ENCODE measurements at places on chromosomes 2 and 18.

DNA sequence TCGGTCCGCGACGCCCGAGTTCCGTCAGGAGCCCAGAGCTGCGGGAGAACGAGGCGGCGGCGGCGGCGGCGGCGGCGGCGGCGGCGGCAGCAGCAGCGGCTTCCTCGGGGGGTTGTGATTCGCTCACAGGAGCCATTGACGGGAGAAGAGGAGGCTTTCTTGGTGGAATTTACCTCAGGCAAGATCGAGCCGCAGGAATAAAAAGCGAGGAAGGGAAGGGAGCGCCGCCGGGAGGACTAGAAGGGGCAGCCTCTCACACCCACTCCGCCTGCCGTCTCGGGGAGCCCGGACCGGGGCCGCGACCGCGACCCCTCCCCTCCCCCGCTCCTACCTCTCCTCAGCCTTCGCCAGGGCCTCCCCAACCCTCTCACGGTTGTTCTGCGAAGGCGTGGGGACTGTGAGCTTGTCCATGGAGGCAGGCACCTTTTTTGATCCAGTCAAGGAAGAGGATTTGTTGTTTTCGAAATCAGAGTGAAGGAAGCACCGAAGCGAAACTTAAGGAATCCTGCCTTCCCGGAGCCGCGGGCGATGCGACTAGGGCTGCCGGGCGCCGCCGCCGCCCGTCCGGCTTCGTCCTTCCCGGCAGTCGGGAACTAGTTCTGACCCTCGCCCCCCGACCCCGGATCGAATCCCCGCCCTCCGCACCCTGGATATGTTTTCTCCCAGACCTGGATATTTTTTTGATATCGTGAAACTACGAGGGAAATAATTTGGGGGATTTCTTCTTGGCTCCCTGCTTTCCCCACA is 506 bp downstream of the BMPR2 start:
- peak; percentile 7 for DNase-seq

DNA sequence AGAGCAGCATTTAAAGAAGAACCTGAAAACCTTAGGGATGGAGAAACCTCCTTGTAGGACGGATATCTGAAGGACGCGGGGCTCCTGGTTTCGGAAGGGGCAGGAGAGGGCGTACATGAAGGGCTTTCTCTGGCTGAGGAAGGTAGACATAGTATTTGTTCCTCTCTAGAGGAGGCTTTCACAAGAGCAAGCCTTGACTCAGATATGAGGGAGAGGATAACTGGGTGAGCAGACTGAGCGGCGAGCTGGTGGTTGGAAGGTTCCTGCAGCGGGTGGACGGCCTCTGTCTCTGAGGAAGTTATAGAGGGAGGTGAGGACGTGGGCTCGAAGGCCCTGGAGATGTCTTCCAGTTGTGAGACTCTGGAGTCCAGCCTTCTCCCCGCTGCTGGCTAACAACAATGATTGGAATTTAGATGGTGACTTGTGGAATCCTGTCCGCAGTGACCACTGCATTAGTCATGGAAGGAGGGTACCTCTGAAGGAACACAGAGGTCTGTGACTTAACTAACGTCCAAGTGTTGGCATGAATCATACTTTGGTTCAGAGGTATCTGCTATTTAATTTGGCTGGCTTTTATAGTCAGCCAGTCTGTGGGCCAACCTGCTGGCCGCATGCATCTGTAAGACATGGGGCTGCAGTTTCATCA is 80.9 kb downstream of the ASAP2 start:
- no peak for DNase-seq

GRCh38 chr2:65292461-65293011 is 64.9 kb downstream of the ACTR2 start:
- DNase-seq = no peak

- DNase-seq = no peak
Measured at GRCh38 chr2:149205143-149205542, 125.2 kb upstream of the LYPD6 start.

DNA sequence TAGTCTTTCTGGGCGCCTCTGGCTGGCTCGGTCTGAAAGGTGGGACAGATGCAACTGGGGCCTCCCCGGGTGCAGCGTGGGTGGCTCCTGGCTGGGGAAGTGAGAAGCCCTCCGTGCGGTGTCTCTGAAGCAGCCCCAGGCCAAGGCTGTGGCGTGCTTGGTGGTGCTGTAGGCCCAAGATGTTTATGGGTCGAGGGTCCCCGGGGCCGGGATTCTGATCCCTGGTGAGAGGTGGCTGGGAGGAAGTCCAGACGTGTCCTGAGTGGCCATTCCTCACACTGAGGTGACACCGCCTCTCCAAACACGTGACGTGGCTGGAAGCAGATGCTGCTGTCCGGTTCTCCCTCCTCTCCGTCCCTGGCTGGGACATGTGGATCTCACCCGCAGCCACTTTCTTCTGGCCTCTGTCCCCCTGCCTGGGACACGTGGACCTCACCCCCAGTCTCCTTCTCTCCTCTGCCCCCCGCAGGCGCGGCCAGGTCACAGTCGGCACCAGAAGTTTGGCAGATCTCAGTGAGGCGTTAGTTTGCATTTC is 12.6 kb downstream of the RTP5 start:
- DNase-seq = peak; percentile 57

Data from stimulated activated CD4-positive, alpha-beta T cell treated with anti-CD3 and anti-CD28 coated beads, TNF-alpha, amount 100 ng/mL, for 24 hours (primary cell).